ENCODE measurements at places on chromosomes 3 and 15.

DNA sequence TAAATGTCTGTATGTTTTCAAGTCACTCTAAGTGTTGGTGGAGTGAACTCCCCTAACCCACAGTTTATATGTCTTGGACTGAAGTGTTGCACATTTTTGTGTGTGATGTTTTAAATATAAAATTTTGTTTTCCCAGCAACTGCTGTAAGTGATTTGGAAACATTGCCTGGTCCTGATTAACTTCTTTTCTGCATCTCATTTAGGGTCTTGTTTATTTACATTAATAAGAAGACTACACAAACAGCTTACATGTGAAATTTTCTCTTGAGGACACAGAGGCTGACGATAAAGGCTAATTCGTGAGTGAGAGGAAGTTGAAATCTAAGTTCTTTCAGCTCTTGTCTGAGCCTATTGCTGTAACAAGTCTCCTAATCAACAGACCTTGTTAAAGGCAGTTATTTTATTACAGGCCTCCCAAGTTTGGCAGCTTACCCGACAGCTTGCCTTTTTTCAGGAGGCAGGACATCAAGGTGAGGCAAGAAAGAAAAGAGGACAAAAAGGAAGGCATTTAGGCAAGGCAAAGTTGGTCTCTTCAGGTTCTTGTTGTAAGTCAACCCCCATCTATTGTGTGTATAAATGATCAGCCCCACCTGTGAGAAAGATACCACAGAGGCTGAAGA lies 177.7 kb upstream of the NR2E3 start:
- peak; percentile 79 for DNase-seq

DNA sequence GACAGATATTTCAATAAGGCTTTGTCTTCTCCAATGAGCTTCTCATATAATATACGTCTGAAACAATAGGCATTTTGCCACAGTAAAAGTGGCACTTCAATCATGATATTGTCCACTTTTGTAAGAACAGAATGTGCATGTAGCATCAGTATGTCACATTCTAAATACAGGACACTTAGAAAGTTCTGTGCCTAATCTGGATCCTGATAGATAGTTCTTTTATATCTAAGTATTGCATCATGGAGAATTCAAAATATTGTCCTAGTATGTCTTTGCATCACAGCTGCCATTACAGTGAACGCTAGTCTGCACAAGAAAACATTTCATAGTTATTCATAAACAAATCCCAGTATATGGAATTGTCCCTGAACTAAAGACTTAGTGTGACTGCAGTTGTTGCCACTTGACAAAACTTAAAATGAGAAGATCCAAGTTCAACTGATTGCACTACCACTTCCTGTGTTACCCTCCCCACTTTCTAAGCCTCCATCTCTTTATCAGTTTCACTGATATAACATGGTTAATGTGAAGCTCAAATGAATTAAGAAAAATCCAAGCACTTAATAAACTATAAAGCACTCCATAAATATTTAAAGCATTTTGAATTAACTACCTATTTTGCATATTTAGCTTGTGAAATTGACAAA lies 19.6 kb downstream of the LRRFIP2 start:
- DNase-seq: no peak

GRCh38 chr15:90349072-90349471 lies 3.0 kb upstream of the ZNF774 start:
- no peak for DNase-seq

- no peak for DNase-seq
Observed at GRCh38 chr15:101025501-101025885, 106.3 kb downstream of the LRRK1 start.

- no peak for DNase-seq
Observed at GRCh38 chr15:85444122-85444745, 63.8 kb downstream of the AKAP13 start.

DNA sequence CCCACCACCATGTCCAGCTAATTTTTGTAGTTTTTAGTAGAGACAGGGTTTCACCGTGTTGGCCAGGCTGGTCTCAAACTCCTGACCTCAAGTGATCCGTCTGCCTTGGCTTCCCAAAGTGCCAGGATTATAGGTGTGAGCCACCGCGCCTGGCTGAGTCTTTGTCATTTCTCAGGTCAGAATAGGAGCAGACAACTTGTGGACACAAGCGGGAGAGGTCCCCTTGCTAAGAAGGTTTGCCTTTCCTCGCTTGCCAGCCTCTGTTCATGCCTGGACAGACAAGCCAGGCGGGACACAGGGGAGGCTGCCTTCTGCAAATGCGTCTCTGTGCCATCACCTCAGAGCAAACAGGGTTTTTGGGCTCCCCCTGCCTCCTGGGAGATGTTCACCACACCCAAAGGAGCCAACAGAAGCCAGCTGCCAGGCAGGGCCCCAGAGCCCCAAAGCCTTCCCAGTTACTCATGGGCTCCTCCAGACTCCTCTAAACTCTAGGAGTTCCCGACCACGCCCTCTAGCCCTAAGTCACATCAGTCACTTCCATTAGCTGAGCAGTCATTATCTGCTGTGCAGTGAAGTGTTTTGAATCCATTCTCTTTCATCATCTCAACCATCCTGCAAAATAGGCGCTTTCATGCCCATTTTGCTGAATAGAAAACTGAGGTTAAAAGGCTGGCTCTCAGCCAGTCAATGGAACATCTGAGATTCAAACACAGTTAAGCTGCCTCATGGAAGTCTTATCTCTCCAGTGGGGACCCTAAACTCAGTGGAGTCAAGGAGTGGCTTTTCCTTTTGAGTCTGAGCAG lies 245.0 kb downstream of the UACA start:
- DNase-seq: no peak

- no peak for DNase-seq
Observed at GRCh38 chr3:168782193-168782592, 686.5 kb upstream of the GOLIM4 start.

- DNase-seq: no peak
Observed at GRCh38 chr15:60720493-60721256, 241.7 kb upstream of the ICE2 start.

DNA sequence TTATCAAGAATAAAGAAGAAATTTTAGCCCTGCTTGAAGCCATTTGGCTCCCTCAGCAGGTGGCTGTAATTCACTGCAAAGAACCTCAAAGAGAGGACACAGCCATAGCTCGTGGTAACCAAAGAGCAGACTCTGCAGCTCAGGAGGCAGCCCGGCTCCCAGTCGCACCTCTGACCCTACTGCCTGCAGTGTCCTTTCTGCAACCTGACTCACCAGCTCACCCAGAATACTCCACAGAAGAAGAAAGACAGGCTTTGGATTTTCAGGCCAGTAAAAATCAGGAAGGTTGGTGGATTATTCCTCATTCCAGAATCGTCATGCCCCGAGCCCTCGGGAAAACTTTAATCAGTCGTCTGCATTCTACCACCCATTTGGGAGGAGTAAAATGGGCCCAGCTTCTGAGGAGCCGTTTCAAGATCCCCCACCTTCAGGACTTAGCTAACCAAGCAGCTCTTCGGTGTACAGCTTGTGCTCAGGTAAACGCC lies 38.6 kb downstream of the ZBTB11 start:
- DNase-seq: peak; percentile 13

DNA sequence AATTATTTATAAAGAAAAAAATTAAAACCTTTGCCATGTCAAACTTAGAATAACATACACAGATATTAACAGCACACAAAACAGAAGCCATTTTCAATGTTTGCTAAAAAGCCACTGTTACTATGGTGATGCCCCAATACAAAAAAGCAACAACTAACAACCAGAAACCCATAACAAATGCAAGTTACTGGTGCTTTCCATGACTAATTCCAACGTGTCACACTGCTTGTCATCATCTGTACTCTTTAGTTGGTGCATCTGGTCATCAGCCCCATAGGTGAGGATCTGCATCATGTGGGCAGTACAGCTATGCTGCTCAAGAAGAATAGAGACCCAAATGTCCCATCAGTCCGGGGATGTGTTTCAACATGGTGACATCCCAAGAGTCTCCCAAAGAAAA lies 52.8 kb downstream of the ATP8B4 start:
- DNase-seq: peak; percentile 38

DNA sequence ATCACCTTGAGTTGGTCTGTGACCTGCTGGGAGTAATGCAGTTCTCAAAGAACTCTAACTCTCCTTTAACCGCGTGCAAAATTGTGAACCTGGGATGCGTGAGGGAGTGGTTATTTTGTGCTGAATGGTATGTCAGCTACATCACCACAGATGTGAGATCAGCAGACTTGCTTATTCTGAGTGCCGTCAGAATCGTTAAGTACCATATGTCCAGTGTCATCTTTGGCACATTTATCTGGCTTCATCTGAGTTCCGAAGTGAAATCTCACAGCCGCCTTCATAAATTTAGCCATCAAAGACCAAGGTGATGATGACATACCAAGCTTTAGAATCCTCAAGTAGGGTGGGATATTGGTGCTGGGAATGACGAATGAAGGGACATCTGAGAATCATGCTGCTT lies 347.2 kb upstream of the TPRG1 start:
- DNase-seq: peak; percentile 82

DNA sequence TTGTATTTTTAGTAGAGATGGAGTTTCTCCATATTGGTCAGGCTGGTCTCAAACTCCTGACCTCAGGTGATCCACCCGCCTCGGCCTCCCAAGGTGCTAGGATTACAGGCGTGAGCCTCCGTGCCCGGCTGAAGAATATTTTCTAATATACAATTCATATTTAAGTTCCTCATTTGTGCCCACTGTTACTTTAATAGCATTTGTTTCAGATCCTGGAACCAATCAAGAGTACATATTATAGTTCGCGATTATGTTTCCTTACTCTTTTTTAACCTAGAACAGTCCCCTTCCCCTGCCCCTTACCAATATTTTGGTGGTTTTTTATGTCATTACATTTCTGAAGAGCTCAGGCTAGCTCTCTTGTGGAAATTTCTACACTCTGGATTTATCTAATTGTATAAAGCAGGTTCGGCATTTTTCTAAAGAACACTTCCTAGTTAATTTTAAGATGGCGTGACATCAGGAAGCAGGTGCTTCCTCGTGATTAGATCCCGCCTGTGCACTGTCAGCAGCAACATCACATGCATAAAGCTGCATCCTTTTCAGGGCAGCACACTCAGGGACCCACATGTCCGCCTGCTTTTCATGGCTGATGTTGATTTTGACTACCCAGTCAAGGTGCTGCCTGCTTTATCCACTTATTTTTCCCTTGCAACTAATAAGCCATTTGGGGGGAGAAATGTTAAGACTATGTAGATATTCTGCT lies 88.7 kb upstream of the EPHB3 start:
- DNase-seq: no peak

GRCh38 chr3:68025189-68025588 lies 370.8 kb upstream of the SUCLG2 start:
- no peak for DNase-seq

DNA sequence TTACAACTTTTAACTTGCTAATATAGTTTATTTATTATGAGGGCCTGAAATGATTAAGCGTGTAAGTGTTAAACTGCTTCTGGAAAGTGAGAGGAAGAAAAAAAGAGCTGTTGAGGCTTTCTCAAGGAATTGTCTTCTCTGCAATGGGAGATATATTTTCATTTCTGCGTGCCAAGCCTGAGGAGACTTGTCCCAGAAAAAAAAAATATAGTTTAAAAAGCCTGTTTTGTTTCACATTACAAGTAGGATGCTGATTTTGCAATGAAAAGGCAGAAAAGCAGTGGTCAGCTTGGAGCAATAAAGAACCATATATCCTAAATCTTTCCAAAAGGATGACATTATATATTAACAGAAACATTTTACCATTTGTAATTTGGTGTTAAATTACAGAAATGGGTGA lies 115.5 kb downstream of the GMNC start:
- DNase-seq: no peak

DNA sequence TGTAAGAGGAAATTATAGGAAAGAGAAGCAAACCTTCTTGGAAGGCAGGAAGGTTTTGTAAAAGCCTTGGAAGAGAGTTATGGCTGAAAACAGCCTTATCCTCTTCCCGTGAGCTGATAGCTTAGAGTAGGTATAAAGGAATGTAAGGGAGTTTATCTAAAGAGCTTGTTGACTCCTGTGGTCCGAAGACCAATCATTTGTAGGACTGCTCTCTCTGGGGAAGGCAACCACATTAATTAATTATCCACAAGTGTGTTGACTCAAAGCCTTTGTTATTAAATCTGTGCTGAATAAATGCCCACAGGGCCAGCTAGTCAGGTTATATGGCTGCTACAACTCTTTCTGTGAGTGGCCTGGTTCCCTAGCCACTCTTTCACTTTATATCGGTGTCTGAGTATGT lies 452.1 kb upstream of the RASGRP1 start:
- DNase-seq: peak; percentile 45

GRCh38 chr3:113615976-113616375 lies 80.5 kb downstream of the USF3 start:
- no peak for DNase-seq

- DNase-seq: no peak
Observed at GRCh38 chr3:55651011-55651410, 163.9 kb upstream of the WNT5A start.

DNA sequence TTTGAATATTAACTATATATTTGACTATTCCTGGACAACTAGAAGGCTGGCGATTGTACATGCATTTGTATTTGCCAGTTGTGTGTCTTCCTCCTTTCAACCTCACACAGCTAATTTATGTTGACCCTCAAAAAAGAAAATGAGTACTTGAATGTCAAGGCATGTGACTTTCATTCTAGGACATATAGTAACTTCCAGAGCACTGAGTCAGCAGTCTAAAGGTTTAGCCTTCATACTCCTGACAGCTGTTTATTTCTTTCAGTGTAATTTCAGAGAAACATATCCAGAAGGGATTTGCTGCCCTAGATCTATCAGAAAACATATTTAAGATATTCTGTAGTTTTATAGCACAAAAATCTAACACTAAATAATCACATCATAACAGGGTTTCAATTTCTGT lies 74.6 kb upstream of the GOLGA8J start:
- DNase-seq: no peak

GRCh38 chr3:55828712-55829111 lies 341.6 kb upstream of the WNT5A start:
- DNase-seq: peak; percentile 7

GRCh38 chr15:39009740-39010139 lies 445.1 kb upstream of the RASGRP1 start:
- no peak for DNase-seq

GRCh38 chr3:193744822-193745684 lies 152.0 kb downstream of the OPA1 start:
- DNase-seq: peak; percentile 83

DNA sequence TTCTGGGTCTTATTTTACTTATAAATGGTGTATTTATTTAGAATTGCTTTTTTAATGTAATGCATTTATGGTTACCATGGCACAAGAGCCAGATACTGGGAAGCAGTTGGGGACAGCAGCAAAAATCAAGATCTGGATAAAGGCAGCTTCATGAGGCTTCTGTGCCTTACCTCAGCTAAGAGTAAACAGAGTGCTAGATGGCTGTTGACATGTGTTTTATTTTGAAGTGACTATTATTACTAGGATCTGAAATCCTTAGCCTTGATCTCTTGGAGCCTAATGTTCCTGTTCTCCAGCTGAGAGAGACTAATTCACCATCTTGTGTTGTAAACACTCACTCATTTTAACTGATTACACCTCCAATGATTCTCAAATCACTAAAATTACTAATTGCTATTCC lies 317.8 kb downstream of the LPP start:
- no peak for DNase-seq

- no peak for DNase-seq
Observed at GRCh38 chr3:53747559-53747958, 98.7 kb downstream of the CHDH start.

- no peak for DNase-seq
Observed at GRCh38 chr3:35744419-35744818, 105.1 kb downstream of the ARPP21 start.

- no peak for DNase-seq
Observed at GRCh38 chr3:194761384-194761783, 75.7 kb downstream of the FAM43A start.
